ENCODE measurements at places on chromosomes 13 and 19.

DNA sequence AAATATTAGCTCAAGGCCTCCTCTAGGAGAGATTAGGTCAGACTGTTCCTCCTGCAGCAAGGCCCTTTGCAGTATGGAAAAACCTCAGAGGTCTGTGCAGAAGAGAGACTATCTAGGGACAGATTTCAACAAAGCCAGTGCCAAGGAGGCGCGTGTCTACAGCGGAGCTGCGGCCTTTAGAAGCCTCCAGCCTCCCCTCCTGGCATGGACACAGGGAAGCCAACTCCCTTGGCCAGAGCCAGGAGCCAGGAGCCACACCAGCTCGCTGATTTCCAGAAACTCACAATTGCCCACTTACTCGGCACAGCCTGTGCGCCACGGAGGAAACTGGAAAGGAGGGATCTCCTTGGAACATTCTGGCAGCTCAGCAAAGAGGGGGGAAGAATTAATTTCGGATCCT lies 63.4 kb downstream of the INSR start:
- no peak for DNase-seq

DNA sequence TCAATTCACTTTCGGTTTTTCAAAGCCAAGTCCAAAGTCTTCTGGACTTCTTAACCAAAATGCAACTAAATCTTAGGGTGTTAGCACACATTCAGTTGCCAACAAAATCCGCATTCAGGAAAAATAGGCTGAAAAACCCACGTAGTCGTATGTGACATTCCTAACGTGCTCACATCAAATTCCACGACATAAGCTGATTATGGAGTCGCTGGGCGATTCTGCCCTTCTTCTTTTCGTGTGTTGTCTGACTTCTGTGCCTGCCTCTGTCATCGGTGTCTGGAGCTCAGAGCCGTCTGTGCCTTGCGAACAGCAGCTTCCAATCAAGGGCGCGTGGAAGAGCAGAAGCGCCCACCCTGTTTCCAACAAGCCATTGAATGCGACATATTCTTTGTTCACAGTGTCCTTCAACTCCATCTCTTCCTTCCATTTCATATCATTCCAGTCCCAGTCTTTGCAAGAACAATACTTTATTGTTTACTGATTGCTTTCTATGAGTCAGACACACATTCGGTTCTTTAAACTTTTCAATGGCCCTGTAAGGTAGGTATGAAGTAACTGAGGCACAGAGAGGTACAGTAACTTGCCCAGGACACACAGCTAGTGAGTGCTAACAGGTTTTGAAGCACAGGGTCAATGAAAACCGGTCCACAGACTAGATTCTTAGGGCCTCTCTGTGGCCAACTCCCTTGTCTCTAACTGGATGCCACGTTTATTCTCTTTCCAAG lies 8.2 kb upstream of the ZNF507 start:
- DNase-seq, result no peak

DNA sequence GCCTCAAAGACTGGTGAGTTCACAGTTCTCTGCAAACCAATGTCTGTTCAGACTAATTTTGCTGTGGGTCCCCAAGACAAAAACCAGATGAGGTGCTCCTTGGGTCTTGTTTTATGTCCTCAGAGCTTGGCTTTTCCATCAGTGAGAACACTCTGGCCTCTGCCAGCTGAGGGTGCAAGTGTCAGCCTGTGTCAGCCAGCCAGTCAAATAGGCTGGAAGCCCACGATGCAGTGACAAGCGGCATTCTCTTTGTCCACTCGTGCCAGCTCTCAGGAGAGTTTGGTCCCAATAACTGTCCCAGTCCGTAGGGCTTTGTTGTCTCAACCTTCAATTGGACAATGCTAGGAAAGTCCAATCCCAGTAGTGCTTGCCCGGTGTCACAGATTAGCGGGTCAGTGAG lies 9.4 kb upstream of the AKT2 start:
- no peak for DNase-seq

DNA sequence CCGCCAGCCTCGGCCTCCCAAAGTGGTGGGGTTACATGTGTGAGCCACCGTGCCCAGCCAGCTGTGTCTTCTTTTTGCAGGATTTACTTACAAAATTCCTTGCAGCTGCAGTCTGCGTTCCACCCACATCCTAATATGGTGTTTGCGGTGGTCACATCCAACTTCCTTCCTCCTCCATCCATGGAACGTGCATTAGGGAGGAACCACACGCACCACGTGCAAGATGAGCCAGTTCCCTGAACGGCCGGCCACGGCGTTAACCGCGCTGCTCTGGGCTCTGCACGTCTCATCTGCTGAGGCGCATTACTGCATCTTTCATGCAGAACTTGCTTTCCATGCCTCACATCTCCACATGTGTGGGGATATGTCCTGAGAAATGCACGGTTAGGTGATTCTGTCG lies 13.0 kb upstream of the SIGLEC11 start:
- DNase-seq, result no peak
